ENCODE measurements at places on chromosomes 4 and X. TPM values are rescaled to one million over a fixed set of nuclear protein-coding genes. Genes with fewer than 3 reads are reported as not detected.

Gene MFSD8
- total RNA-seq, result 28.0 TPM

Gene ETDA
- total RNA-seq, result not detected

Gene ARX
- total RNA-seq, result not detected

Gene NLRP2B
- not detected for total RNA-seq

Gene UGT2B10
- not detected for total RNA-seq

Gene TCEAL7
- total RNA-seq, result not detected

Gene RADX
- 9.4 TPM for total RNA-seq

Gene PNMA6A
- 0.25 TPM for total RNA-seq

Gene CYLC1
- not detected for total RNA-seq

Gene ASB9
- not detected for total RNA-seq

Gene SRD5A3
- 2.2 TPM for total RNA-seq

Gene SCRG1
- not detected for total RNA-seq

Gene COL25A1
- not detected for total RNA-seq

Gene MAGEB1
- not detected for total RNA-seq

Gene MFAP3L
- total RNA-seq, result 0.59 TPM

Gene TLR1
- total RNA-seq, result 16.3 TPM

Gene PNMA3
- total RNA-seq, result 2.5 TPM

Gene AWAT2
- not detected for total RNA-seq

Gene PLAC1
- not detected for total RNA-seq

Gene STK32B
- not detected for total RNA-seq

Gene ADAMTS3
- total RNA-seq, result not detected
